ENCODE measurements at places on chromosomes 16 and 17.

GRCh38 chr17:11406716-11407115 lies 165.7 kb downstream of the SHISA6 start:
- DNase-seq, result no peak

DNA sequence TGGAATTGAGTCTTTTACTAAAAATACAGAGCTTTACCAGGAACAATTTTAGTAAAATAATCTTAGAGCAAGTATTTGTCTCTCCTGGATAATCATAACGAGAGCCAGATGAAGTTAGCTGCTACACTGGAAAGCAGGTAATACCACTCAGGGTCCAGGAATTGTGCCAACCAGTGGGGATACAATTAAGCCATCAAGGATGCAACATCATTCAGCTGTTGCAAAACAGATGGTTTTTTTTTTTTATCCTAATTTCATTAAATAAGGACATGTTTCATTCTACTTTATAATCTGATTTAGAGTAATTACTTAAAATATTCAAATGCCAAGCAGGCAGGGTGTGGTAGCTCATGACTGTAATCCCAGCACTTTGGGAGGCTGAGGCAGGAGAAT lies 10.2 kb downstream of the MMD start:
- DNase-seq, result no peak

DNA sequence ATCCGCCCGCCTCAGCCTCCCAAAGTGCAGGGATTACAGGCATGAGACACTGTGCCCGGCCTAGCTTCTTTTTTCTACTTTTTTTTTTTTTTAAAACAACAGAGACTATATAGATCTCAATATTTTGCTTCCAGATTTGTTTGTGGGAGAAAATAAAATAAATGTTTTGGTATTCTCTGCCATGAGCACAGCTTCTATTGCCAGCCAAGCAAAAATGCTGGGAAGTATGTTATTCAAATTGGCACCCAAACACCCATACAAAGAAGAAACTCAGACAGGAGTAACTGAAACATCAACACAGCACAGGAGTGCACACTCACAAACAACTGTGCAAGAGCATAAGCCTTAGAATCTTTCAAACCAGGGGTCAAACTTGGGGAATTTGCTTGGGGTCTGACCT lies 37.2 kb upstream of the CLEC3A start:
- DNase-seq, result no peak

- DNase-seq, result no peak
These were observed 9.9 kb downstream of the CCDC182 start for GRCh38 chr17:57735230-57735629.

- DNase-seq, result peak; percentile 76
These were observed at the start of gene MRPS34 for GRCh38 chr16:1772908-1773702. MRPS34 (minus strand) TSS chr16:1773134; CDS start chr16:1773119, 15 bp downstream.

- DNase-seq, result no peak
These were observed 18.4 kb downstream of the TRPV1 start for GRCh38 chr17:3590768-3591167.

DNA sequence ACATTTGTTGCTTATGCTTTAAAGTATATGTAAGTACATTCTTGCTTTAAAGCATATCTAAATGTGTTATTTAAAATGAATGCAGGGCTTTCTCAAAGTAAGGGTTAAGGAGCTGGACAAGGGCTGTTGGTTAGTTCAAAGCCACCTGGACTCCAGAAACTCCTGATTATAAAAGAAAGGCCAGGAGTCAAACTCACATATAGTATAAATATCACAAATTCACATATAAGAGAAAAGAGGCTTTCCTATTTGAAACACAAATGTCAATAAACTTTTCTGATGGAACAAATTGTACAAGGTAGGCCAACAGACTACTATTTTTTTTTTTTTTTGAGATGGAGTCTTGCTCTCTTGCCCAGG lies 84.5 kb upstream of the CORO6 start:
- no peak for DNase-seq

DNA sequence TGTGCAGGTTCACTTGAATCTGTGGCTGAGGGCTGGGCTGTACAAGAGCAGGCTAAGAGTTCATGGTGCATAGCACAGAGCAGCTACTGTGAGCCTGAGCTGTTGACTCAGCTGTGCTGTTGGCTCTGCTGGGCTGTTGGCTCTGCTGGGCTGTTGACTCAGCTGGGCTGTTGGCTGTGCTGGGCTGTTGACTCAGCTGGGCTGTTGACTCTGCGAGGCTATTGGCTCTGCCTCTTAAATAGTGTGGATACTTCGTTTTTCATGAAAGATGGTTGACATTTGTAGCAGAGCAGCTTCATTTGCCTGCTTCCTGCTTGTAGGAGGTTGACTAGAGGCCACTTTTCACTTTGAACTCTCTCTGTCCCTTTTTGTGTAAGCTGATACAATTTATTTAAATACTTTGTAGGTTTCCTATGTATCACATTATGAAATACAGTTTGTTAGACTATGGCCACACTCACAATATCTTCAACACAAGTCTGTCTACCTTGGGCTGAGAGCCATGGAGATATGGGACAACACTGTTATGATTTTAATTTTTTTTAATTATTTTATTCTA lies 40.3 kb upstream of the CCNF start:
- no peak for DNase-seq

- no peak for DNase-seq
These were observed 330.0 kb upstream of the EEF2KMT start for GRCh38 chr16:5427571-5427970.

DNA sequence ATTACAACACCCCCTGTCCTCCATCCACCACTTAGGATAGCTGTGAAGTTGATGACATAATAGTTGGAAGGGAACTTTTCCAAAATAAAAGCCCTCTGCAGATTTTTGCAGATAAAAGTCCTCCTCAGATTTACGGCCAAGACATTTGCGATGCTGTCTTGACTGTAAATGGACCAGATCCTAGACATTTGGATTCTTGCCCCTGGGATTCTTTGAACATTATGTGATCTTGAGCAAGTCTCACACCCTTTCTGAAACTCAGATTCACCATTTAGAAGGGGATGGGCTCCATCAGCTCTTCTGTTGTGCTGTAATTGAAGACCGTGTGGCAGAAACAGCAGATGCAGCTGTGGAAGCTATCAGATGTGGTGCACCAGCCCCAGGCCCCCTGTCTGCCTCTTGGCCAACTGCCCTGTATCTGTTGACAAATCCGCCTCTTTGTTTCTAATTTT lies 153.9 kb upstream of the CACNG3 start:
- no peak for DNase-seq

DNA sequence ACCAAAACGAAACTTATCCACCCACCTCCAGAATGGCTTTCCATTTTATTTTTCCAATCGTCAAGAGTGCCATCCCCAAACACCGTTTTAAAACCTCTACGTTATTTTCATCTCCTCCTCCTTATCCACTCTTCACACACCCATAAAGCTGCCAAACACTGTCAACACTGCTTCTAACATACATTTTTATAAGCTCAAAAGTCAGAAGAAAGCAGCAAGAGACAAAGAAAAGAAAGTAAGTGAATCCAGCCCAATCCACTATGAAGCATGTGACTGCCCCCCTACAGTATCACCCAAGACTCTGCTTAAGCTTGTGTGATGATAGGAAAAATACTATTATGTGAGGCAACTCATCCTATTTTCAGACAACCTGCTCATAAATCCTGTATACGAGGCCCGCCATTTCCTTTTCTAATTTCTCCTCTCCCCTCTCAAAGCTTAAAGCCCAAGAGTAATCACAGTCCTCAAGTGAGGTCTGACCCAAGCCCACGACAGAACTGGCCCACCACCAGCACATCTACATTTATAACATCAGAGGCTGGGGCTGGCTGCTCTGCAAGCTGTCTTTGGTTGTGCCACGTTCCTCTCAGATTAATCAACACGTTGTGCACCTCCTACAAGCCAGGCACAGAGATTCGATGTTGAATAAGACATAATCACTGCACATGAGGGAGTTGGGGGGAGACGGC lies 16.3 kb downstream of the USP31 start:
- no peak for DNase-seq

DNA sequence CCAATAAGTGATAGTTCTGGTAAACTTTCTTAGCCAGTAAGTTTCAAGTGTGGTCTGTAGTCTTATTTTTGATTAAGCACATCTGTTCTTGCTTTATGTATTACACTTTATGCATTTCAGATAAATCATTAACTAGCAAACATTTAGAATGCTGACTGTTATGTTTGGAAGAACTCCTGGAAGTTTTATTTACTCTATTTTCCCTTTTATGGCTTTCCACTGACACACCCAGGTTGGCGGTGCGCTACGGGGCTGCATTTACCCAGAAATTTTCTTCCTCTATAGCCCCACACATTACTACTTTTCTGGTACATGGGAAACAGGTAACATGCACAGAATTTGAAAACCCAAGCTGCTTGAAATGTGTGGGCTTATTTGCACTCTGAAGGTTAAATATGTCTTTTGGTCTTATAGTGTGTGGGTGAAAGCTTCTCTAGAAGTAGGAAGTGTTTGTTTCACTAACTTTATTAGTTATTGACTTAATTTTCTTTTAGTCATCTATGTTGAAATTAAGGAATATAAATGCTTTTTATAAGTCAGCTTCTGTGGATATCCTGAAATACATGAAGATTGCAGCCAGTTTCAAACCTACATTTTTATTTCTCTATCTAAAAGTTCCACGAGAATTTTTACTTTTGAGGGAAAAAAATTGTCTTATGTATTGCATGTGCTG lies 203.7 kb downstream of the PHKB start:
- DNase-seq, result no peak

GRCh38 chr16:70692873-70693671 lies 7.2 kb upstream of the MTSS2 start:
- DNase-seq, result no peak

- no peak for DNase-seq
These were observed 269.7 kb upstream of the ASIC2 start for GRCh38 chr17:33562792-33563191.

GRCh38 chr16:84836234-84836647 lies 16.5 kb downstream of the CRISPLD2 start:
- DNase-seq, result no peak

- DNase-seq, result no peak
These were observed 9.2 kb downstream of the CASKIN2 start for GRCh38 chr17:75506134-75506533.

- DNase-seq, result no peak
These were observed 160.8 kb downstream of the ANKFN1 start for GRCh38 chr17:56314026-56314425.

DNA sequence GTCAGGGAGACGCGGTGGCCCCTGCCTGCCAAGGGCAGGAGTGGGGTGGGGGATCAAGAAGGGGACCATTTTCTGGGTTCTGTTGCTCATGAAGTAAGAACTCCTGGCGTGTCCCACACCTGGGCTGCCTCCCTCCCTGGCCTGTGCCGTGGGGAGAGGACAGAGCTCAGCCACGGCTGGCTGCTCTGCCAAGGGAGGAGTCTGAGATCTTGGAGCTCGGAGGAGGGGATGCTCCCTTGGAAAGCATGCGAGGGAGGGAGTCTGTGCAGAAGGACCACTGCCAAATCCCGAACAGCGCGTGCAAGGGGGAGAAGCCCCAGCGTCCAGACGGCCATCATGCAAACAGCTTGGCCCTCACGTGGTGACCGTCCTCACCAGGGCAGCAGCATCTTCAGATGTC lies 64.2 kb upstream of the ZNF469 start:
- no peak for DNase-seq

DNA sequence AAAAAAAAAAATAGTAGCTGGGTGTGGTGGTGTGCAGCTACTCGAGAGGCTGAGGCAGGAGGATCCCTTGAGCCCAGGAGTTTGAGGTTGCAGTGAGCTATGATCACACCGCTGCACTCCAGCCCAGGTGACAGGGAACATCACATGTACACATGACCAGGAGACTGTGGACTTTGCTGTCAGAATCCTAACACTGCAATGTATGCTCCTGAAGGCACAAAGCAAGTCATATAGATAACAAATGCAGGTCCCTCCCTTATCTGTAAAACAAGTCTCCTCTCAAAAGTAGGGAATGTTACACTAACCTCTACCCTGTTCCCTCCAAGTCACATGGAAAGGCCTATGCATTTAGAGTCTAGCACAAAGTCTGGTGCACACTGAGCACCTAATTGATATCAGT lies 48.5 kb downstream of the ARHGAP17 start:
- DNase-seq, result no peak

DNA sequence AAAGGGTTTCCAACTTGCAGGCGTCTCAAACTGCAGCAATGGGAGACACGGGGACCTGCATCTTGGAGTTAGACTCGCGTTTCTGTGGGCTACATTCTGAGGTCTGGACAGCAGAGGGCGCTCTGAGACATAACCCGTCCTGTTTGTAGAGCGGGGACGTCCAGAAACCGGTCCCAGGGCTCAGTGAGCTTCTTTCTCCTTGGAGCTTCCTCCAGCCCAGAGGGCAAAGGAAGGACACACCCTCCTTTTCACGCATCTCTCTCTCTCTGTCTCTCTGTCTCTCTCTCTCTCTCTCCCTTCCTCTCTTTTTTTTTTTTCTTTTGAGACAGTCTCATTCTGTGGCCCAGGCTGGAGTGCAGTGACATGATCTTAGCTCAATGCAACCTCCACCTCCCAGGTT lies 19.8 kb downstream of the COX4I1 start:
- DNase-seq, result peak; percentile 77

DNA sequence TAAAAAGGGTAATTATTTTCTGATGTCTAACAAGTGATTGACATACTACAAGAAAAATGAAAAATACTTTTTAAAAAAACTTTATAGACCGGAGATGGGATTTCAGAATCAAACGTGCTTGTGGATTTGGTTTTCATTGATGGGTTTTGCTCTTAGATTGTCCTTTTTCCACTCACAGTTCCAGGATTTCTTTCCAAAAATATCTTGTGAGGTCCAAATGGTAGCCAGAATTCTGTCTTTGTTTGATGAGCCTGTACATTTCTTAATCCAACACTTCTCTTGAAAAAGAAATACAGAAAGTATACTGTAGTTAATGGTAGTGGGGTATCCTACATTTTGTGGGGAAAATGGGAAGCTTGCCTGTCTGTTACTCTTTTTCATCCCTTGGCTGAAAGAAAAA lies 329.3 kb downstream of the KCNJ2 start:
- DNase-seq, result no peak

- DNase-seq, result no peak
These were observed 8.4 kb upstream of the SREBF1 start for GRCh38 chr17:17845046-17845775.

GRCh38 chr17:59634632-59635541 lies 15.2 kb downstream of the CLTC start:
- DNase-seq, result no peak

DNA sequence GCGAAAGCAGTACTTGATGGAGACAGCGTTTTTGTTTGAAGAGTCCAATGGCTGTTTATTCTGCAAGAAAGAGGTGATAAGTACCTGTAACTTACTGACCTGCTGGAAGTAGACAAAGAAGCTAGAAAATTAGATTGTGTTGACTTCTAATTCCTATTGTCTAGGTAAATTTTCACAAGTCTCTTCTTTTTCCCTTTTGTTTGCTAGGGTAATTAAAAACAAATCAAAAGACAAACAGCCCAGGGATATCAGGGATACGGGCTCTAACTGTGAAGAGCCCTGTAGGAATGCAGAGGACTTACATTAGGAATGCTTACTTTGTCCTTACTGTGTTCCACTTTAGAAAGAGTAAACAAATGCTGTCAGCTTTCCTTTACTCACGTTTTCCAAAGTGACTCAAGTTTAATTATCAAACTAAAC lies 7.0 kb downstream of the PSME3IP1 start:
- DNase-seq, result no peak
